ENCODE measurements at places on chromosomes 5 and 9. TPM values are rescaled to one million over a fixed set of nuclear protein-coding genes. Genes with fewer than 3 reads are reported as not detected.

- H3K27ac ChIP-seq: peak overlapping the region; percentile 66
- peak overlapping the region; percentile 30 for H3K4me3 ChIP-seq
- H3K27me3 ChIP-seq: no peaks in the 10 kb centered on the region
- H3K4me1 ChIP-seq: peaks cover 19% of the 10 kb centered on the region
- peak; percentile 99 for DNase-seq
- H3K36me3 ChIP-seq: peaks cover 2% of the 10 kb centered on the region
These were observed 13.9 kb downstream of the NINJ1 start for GRCh38 chr9:93119953-93120845.

DNA sequence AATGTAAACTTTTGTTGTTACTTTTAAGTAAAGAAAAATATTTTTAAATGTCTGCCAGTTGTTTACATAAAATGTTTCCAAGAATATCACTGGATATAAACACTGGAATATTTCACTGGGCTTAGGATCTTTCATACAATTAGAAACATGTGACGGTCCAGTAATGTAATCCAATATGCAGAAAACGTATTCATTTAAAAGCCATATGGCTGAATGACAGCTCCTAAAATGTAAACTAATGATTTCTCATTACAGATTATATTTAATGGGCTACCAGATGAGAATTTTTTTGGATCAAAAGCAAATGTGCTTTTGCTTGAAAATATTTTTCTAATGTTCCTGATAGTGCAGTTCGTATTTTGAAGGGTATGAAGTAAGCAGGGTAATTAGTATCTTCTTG lies 124.3 kb downstream of the TTC39B start:
- peaks cover 4% of the 10 kb centered on the region for H3K36me3 ChIP-seq
- no peak overlapping the region for H3K27ac ChIP-seq
- H3K4me3 ChIP-seq: no peak overlapping the region
- no peaks in the 10 kb centered on the region for H3K27me3 ChIP-seq

DNA sequence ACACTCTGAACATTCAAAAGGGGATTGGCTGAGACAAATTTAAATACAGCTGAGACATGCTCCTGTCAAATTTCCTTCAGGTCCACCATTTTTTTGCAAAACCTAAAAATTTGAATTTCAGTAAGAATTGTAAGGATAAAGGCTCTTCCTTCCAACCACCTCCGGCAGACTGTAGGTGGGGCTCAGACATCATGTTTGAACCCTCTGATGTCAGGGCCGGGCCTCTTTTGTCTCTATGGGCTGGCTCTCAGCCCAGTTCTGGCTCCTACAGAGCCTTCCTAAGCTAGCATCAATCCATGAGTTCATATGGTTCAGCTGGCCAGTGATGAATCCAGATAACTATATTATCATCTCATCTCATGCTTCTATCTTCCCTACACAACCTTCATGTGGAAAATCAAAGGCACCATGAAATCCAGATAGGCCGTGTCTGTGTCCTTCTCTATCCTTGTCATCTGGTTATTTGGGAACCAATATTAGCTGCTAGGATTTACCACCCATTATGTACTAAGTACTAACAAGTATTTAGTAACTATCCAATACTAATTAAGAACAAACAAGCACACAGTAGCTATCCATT lies 44.2 kb downstream of the NIPSNAP3B start:
- no peaks in the 10 kb centered on the region for H3K27me3 ChIP-seq
- H3K4me3 ChIP-seq: no peak overlapping the region
- H3K4me1 ChIP-seq: peaks cover 13% of the 10 kb centered on the region
- no peak for DNase-seq

DNA sequence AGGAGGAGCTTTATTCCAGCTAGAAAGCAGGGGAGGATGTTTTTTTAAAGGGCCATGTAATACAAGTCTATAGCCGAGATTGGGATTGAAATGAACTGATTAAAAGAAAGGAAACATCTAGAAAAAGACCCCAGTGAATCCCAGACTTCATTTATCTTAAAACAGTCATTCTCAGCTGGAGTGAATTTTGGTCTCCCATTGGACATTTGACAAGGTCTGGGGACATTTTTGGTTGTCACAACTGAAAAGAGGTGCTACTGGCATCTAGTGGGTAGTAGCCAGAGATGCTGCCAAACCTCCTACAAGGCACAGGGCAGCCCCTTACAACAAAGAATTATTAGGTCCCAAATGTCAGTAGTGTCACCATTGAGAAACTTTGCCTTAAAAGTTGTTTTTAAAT lies 16.3 kb upstream of the SPINK4 start:
- peaks cover 6% of the 10 kb centered on the region for H3K4me1 ChIP-seq
- DNase-seq: no peak
- no peaks in the 10 kb centered on the region for H3K27me3 ChIP-seq
- no peaks in the 10 kb centered on the region for H3K36me3 ChIP-seq
- no peak overlapping the region for H3K27ac ChIP-seq

- H3K4me1 ChIP-seq: no peaks in the 10 kb centered on the region
- H3K27ac ChIP-seq: no peak overlapping the region
- H3K27me3 ChIP-seq: no peaks in the 10 kb centered on the region
- no peak for DNase-seq
- no peak overlapping the region for H3K4me3 ChIP-seq
- H3K36me3 ChIP-seq: no peaks in the 10 kb centered on the region
These were observed 12.8 kb upstream of the TSSK1B start for GRCh38 chr5:113447498-113448050.

DNA sequence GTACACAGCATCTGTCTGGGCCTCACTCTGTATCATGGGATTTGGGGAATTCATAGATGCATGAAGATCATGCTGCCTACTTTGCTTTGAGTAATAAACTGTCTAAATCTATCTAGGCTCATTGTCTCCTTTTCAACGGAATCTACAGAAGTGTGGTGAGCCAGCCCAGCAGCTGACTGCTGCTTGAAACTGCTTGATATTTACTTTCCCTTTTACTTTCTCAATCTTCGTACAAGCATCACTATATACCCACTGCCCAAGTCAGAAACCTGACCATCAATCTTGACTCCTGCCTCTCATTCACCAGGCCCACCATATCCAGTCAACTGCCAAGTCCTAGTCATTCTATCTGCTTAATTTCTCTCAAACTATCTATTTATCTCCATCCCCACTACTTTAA lies 142.9 kb downstream of the NR2F1-AS1 start:
- no peaks in the 10 kb centered on the region for H3K4me1 ChIP-seq
- H3K4me3 ChIP-seq: no peak overlapping the region
- H3K27me3 ChIP-seq: no peaks in the 10 kb centered on the region

DNA sequence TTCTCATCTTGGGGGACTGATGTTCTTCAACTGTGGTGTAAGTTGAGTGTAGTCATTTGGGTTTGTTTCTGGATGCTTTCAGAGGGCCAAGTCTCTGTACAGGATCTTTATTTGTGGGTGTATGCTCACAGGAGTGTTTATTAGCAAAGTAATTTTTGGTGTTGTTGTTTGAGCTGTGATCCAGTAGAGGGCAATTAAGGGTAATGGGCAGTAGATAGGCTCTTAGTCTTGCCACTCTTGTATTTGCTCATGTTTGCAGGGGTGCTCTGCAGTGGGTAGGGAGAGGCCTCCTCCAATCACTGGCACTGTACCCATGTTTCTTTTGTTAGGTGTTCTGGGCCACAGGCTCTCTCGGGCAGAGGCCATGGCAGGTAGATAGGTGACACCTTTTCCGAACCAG lies 45.9 kb upstream of the ITGA2 start:
- no peaks in the 10 kb centered on the region for H3K36me3 ChIP-seq
- no peak overlapping the region for H3K4me3 ChIP-seq
- H3K27ac ChIP-seq: no peak overlapping the region
- H3K4me1 ChIP-seq: peaks cover 4% of the 10 kb centered on the region

- H3K4me1 ChIP-seq: no peaks in the 10 kb centered on the region
- H3K36me3 ChIP-seq: no peaks in the 10 kb centered on the region
- H3K27me3 ChIP-seq: no peaks in the 10 kb centered on the region
- DNase-seq: no peak
- H3K4me3 ChIP-seq: no peak overlapping the region
These were observed 31.7 kb upstream of the CDH6 start for GRCh38 chr5:31161781-31162181.

- peak within 1 kb of the TSS; percentile 76 for H3K4me3 ChIP-seq
- no peaks in the 10 kb centered on the region for H3K36me3 ChIP-seq
- H3K27ac ChIP-seq: peak within 1 kb of the TSS; percentile 71
- H3K4me1 ChIP-seq: peaks cover 42% of the 10 kb centered on the region
These were observed at the start of gene PTGES for GRCh38 chr9:129752900-129753729. Gene PTGES, minus strand, starts transcription at chr9:129753042. Its CDS starts 30 bp downstream, at chr9:129753012.

SPINK4 gene
- total RNA-seq: not detected

- no peaks in the 10 kb centered on the region for H3K27me3 ChIP-seq
- H3K4me1 ChIP-seq: no peaks in the 10 kb centered on the region
- DNase-seq: no peak
- no peaks in the 10 kb centered on the region for H3K36me3 ChIP-seq
- H3K4me3 ChIP-seq: no peak overlapping the region
- H3K27ac ChIP-seq: no peak overlapping the region
These were observed 21.8 kb upstream of the JAKMIP2 start for GRCh38 chr5:147804334-147804733.

CCDC183 gene
- not detected for total RNA-seq

- H3K36me3 ChIP-seq: no peaks in the 10 kb centered on the region
- DNase-seq: peak; percentile 95
- no peak overlapping the region for H3K27ac ChIP-seq
- H3K27me3 ChIP-seq: no peaks in the 10 kb centered on the region
These were observed 76.4 kb downstream of the EHMT1 start for GRCh38 chr9:137694962-137695875.

SPINK7 gene
- total RNA-seq: not detected

GRCh38 chr5:169354263-169354662 lies 53.3 kb upstream of the SLIT3 start:
- no peaks in the 10 kb centered on the region for H3K36me3 ChIP-seq
- H3K4me1 ChIP-seq: peaks cover 36% of the 10 kb centered on the region
- H3K27me3 ChIP-seq: no peaks in the 10 kb centered on the region
- DNase-seq: peak; percentile 17
- no peak overlapping the region for H3K27ac ChIP-seq
- no peak overlapping the region for H3K4me3 ChIP-seq

DNA sequence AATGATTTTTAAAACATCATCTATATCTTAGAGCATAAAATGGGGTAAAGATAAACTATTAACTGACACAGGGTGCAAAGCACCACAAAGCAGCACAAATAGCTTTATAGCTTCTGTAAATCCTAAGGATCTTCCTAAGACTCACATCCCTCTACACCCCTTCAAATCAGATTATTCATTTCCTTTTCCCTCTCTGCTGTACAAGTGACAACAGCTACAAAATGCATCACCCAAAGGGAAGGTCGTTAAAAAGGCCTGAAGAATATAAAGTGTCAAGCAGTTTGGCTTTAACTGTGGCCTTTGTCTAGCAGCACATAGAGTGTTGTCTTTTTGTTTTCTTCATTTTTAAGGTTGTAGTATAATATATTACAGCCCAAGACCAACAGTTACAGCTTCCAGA lies 422.1 kb downstream of the PDE4D start:
- H3K27me3 ChIP-seq: no peaks in the 10 kb centered on the region
- no peaks in the 10 kb centered on the region for H3K4me1 ChIP-seq
- H3K36me3 ChIP-seq: no peaks in the 10 kb centered on the region
- DNase-seq: no peak

- no peak for DNase-seq
- H3K27ac ChIP-seq: no peak overlapping the region
- H3K27me3 ChIP-seq: no peaks in the 10 kb centered on the region
- H3K4me1 ChIP-seq: no peaks in the 10 kb centered on the region
- no peaks in the 10 kb centered on the region for H3K36me3 ChIP-seq
- H3K4me3 ChIP-seq: no peak overlapping the region
These were observed 277.1 kb downstream of the NR3C1 start for GRCh38 chr5:143126174-143127019.

DNA sequence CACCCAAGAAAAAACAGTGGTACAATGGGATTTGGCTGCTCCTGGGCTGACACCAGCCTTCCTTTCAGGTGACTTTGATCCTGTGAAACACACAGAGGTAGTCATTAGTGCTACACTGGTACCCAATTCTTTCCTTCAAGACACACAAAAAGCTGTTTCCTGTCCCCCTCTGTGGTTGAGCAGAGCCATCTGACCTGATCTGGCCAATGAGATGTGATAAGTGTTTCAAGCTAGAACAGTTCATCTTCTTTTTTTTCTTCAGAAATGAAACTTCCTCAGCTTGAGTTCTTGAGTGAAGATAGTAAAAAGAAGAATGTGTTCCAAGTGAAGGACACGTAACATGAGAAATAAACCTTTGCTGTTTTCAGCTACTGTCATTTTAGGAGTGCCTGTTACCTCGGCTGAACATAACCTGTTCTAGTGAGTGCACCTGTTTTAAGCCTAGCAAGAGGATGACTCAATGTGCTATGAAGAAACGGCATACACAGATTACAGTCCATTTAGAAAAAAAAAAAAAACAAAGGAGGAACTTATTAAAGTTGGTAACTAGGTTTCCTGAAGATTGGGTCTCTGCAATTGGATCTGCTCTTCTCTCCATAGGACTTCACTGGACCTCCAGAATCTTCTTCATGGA lies 287.8 kb downstream of the GAS1 start:
- H3K27ac ChIP-seq: no peak overlapping the region
- DNase-seq: no peak
- H3K27me3 ChIP-seq: no peaks in the 10 kb centered on the region
- H3K36me3 ChIP-seq: no peaks in the 10 kb centered on the region
- H3K4me1 ChIP-seq: peaks cover 16% of the 10 kb centered on the region
- H3K4me3 ChIP-seq: no peak overlapping the region

DNA sequence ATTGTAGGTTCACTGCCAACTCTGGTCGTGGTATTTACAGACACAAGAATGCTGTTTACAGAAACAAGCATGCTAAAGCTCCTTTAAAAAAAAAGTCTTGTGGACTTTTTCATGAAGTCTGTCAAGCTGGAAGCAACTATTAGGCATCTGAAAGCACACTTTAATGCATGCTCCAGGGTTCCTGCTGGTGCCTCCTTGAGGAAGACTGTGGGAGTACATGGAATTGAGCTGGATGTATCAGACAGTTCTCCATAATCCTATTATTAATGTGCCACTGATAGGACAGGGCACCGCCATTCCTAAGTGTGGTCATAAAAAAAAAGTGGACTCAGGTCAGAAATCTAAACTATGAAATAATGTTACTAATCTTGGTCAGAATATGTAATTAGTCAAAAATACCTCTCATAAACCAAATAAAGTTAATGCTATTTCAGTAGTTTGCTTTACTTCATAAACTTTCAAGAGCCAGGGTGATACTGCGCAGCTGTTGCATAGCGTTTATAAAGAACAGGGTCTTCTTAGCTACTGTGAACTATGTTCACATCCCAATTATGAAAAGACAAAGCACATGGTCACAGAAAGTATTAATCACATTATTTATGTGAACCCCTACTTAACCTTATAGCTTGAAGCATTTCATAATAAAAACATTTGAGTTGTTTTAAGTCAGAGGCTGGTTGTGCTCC lies 390.8 kb upstream of the PTGER4 start:
- H3K36me3 ChIP-seq: no peaks in the 10 kb centered on the region
- DNase-seq: no peak
- no peak overlapping the region for H3K27ac ChIP-seq
- H3K4me1 ChIP-seq: peaks cover 8% of the 10 kb centered on the region

GABBR2 gene
- total RNA-seq: 0.88 TPM

SELENOP gene
- 171 TPM for total RNA-seq

GRCh38 chr9:97923529-97924108 lies 1.3 kb upstream of the TRMO start:
- H3K4me1 ChIP-seq: peaks cover 8% of the 10 kb centered on the region
- H3K4me3 ChIP-seq: peak overlapping the region; percentile 44
- peaks cover 21% of the 10 kb centered on the region for H3K27me3 ChIP-seq
- peak overlapping the region; percentile 13 for H3K27ac ChIP-seq
- no peaks in the 10 kb centered on the region for H3K36me3 ChIP-seq
- no peak for DNase-seq

SMC5 gene
- 25.6 TPM for total RNA-seq

PTGES gene
- total RNA-seq: 70.9 TPM

NR6A1 gene
- total RNA-seq: 0.88 TPM

- H3K4me3 ChIP-seq: no peak overlapping the region
- H3K27ac ChIP-seq: no peak overlapping the region
These were observed 181.3 kb upstream of the IRX1 start for GRCh38 chr5:3414371-3414770.

MLANA gene
- under 0.01 TPM for total RNA-seq

HAVCR1 gene
- 0.36 TPM for total RNA-seq

ARL14EPL gene
- not detected for total RNA-seq

Data from osteoblast (primary cell).